ENCODE measurements at places on chromosomes 13 and 19. TPM values are rescaled to one million over a fixed set of nuclear protein-coding genes. Genes with fewer than 3 reads are reported as not detected.
A peak's percentile ranks its signal among the peaks of the same experiment; 100 is the strongest.

DNA sequence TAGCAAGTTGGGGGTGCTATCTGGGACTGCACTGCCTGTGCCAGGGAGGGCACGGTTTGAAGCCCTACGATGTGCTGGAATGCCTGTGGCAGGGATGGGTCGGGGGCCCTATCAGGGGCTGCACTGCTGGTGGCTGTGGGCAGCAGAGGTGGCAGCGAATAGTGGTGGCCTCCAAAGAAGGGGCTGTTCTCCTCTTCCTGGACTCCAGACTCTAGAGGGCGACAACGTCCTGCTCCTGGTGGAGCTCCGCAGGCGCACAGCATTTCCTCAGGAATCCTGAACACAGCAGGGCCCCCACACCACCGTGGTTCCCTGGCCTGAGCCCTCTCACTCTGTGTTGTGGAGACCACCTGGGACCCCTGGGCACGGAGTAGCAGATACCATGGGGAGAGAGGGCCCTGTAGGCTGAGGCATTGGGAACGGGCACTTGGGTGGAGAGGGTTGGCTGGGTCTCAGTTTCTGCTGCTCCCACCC, 145.6 kb downstream of the TNFRSF19 start:
- ATAC-seq, result no peak

DNA sequence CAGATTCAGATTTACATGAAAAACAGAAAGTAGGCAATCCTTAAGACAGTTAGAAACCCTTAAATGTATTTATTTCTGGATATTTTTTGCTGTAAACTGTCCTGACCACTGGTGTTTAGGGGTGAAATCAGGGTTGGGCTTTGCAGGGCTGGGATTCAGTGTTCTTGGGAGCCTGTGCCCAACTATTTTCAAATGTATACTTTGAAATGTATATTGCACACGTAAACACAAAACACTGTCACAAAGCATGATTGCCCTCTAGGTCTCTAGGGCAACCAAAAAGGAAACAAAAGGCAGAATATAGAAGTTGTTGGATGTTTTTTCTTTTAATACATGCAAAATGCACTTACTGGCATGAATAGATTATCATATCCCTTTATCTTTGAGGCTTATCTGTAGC, 1185.4 kb downstream of the DIAPH3 start:
- no peak for ATAC-seq

Gene FGF9
- total RNA-seq, result 1.6 TPM

Gene MAN2B1
- total RNA-seq, result 61.3 TPM

- no peak for ATAC-seq
Measured at GRCh38 chr13:77513719-77514335, 21.7 kb upstream of the SCEL start.

Gene IRGQ
- 29.6 TPM for total RNA-seq

Gene DPF1
- total RNA-seq, result not detected

DNA sequence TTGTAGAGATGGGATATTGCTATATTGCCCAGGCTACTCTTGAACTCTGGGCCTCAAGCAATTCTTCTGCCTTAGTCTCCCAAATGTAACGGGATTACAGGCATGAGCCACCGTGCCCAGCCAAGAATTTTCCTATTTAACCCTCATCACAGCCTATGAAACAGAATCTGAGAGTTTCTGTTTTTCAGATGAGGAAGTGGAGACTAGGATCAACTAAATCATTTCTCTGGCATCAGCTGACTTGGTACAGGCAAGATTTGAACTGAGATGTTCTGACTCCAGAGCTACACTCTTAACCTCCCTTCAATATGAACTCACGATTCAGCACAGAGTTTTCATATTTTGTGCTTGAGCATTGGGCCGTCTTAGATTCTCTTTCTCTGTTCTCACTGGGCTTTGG, 8.1 kb downstream of the ZNF460 start:
- ATAC-seq, result no peak

Gene NCAN
- not detected for total RNA-seq

DNA sequence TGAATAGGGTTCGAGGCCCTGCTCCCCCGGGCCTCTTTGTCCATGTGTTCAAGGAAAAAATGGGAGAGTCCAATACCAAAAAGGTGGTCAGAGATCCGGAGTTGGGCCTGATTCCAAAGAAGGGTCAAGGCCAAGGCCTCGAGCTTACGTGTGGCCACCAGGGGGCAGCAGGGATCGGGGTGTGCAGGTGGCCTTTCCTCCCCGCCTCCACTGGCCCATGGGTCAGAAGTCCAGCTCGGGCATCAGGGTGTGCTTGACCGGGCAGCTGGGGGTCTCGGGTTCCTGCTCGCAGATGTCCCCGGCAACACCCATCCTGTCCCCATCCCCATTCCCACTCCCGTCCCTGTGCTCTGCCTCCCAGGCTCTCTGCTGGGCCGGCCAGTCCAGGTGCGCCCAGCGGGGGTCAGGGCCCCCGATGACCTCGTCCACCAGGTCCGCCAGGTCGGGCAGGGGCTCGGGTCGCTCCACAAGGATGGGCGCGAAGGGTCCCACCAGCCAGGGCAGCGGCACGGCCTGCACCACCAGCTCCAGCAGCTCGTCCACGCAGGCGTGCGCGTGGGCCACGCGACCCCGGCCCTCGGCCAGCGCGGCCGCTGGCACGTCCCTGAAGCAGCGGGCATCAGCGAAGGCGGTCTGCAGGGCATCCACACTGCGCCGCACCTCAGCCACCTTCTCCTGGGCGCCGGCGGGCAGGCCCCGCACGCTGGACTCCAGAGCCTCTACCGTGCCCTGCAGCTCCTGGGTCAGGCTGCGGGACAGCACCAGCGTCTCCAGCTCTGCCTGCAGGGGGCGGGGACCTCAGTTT, 5.2 kb upstream of the PLIN4 start:
- ATAC-seq, result no peak

- ATAC-seq, result no peak
Measured at GRCh38 chr13:107585469-107586180, 629.7 kb downstream of the LIG4 start.

Gene RUBCNL
- 1.5 TPM for total RNA-seq

- ATAC-seq, result no peak
Measured at GRCh38 chr19:10118960-10119359, 739 bp downstream of the EIF3G start.

- ATAC-seq, result no peak
Measured at GRCh38 chr13:83557845-83558244, 324.4 kb downstream of the SLITRK1 start.

Gene PGLYRP1
- total RNA-seq, result not detected

DNA sequence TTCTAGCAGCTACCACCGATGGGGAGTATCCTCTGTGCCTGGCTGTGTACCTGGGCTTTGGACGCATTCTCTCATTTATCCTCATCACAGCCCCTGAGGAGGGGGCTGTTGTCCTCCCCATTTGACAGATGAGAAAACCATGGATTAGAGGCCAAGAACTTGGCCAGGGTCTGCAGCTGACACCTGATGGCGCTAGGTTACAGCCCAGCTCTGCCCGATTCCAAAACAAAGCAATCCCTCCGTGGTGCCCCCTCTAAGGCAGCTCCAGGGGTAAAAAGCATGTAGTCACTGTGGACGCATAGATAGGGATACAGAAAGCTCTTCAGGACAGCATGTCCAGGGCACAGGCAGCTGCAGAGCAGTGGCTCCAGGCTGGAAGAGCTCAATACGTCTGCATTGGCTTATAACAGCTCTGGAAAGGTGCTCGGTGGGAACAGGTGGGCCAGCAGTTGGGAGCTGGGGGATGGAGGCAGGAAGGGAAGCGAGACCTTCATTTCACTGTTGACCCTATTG, 35.4 kb upstream of the UQCRFS1 start:
- ATAC-seq, result no peak

GRCh38 chr13:106418556-106418955, 116.9 kb downstream of the EFNB2 start:
- ATAC-seq, result no peak

Gene FFAR3
- not detected for total RNA-seq

GRCh38 chr13:84934911-84935310, 864.3 kb downstream of the SLITRK6 start:
- no peak for ATAC-seq

DNA sequence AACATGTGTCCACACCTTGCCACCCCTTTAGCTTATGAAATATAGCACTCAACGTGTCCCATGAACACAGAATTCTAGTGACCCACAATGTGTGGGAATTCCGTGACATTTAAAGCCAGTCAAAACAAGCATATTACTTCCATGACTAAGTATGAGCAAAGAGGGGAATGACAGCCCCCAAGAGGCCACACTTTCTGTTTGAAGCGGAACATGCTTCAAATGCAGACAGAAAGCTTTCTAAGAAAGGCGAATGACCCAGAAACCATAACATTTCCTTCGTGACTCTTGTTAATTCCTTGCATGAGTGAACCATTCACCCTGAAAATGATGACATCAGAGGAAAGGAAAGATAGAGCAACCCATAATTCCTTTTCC, 122.0 kb upstream of the FNDC3A start:
- ATAC-seq, result no peak

DNA sequence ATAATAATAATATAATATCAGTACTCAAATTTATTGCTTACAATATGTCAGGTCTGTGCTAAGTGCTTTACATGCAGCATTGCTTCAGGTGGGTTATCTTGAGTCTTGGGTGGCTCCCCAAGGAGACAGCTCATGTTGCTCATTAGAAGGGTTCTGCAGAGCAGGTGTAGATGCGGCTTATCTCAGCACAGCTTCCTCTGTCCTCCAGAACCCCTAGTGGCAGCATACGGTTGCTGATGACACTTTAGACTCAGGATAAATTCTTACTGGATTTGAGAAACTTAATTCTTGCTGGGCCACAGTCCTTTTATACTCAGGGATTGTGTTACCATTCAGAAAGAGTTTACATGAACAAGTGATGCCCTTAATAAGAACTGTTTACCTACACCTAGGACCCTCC, 8.9 kb downstream of the COG3 start:
- no peak for ATAC-seq

Gene RFPL4AL1
- total RNA-seq, result not detected

DNA sequence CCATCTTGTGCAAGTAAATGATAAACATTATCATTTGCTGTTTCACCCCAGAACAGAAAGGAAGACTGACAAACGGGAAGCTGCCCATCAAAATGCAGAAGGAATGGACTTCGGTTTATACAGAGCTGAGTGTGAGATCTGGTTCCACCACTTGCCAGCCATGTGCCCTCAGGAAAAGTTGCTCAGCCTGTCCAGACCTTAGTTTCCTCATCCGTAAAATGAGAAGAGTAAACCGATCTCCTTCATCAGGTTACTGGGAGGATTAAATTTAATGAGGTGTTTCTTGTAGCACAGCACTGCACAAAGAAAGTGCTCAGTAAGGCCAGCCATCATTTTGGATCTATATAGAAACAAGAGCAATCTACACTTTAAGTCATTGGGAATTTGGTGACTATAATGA, 36.7 kb upstream of the SERP2 start:
- ATAC-seq, result no peak

DNA sequence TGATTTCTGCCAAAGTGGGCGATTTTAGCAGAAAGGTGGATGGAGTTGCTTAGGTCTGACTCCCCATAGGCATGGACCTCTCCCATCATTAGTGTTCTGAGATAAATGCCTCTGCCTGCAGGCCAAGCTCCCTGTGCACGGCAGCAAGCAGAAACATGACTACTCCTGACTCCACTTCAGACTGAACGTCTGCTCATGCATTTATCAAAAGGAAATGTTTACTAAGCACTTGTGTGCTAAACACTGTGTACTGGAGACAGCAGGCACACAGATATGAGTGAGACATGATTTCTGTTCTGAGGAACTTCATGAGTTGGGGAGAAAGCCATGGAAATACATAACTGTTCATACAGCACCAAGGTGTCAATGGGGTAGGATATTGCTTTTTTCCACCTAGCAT, 149.6 kb downstream of the MIPEP start:
- no peak for ATAC-seq

Gene MKNK2
- total RNA-seq, result 98.4 TPM

DNA sequence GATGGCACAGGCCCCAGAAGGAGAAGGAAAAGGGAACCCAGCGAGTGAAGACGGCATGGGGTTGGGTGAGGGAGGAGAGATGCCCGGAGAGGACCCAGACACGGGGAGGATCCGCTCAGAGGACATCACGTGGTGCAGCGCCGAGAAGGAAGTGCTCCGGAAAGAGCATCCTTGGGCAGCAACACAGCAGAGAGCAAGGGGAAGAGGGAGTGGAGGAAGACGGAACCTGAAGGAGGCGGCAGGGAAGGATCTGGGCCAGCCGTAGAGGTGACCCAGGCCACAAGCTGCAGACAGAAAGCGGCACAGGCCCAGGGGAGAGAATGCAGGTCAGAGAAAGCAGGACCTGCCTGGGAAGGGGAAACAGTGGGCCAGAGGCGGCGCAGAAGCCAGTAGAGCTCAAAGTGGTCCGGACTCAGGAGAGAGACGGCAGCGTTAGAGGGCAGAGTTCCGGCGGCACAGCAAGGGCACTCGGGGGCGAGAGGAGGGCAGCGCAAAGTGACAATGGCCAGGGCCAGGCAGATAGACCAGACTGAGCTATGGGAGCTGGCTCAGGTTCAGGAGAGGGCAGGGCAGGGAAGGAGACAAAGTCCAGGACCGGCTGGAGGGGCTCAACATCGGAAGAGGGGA, 1.1 kb downstream of the PPP1R12C start:
- peak; percentile 28 for ATAC-seq

DNA sequence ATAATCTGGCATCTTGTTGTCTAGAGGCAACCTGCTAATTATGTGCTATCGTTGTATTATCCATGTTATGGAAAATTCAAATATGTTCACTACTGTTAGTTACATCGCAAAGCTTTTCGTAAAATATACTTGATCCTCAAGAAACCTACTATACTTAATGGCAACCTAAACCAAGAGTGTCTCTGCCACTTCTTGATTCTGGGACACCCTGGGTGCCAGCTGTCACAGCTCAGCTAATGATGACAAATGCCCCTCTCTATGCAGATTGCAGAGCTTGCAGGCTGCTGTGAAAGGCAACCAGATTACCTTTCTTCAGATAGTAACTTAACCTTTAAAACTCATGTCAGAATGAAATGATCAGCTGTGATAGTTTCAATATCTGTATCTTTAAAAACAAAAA, 8.9 kb upstream of the MAB21L1 start:
- no peak for ATAC-seq

Measured in gastroesophageal sphincter (tissue), 4 donors.